ENCODE measurements at places on chromosomes 1 and 21. TPM values are rescaled to one million over a fixed set of nuclear protein-coding genes. Genes with fewer than 3 reads are reported as not detected.

DNA sequence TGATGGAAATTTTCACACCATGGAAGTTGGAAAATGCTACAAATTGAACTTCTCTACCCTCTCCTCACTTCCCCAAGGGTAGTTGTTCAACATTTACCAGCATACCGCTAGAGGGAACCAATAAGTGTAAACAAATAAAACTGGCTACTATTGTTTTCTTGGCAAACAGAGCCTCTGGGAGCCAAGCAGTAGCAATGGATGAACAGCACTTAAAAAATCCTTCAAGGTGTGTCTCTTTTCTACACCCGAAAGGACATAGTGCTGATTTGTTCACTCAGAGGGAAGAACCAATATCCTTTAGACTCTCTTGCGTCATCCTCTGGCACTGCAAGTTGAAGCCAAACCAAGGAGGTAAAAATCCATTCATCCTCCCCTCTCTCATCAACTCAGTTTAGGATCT is 161.5 kb downstream of the TBX15 start:
- DNase-seq: no peak
- no peak overlapping the region for H3K27ac ChIP-seq
- H3K36me3 ChIP-seq: peaks cover 15% of the 10 kb centered on the region
- H3K4me3 ChIP-seq: no peak overlapping the region
- no peaks in the 10 kb centered on the region for H3K27me3 ChIP-seq

GRCh38 chr1:112675728-112676381 is 1.4 kb downstream of the MOV10 start:
- no peak for DNase-seq
- peak overlapping the region; percentile 86 for H3K4me3 ChIP-seq
- H3K36me3 ChIP-seq: peaks cover 20% of the 10 kb centered on the region

DNA sequence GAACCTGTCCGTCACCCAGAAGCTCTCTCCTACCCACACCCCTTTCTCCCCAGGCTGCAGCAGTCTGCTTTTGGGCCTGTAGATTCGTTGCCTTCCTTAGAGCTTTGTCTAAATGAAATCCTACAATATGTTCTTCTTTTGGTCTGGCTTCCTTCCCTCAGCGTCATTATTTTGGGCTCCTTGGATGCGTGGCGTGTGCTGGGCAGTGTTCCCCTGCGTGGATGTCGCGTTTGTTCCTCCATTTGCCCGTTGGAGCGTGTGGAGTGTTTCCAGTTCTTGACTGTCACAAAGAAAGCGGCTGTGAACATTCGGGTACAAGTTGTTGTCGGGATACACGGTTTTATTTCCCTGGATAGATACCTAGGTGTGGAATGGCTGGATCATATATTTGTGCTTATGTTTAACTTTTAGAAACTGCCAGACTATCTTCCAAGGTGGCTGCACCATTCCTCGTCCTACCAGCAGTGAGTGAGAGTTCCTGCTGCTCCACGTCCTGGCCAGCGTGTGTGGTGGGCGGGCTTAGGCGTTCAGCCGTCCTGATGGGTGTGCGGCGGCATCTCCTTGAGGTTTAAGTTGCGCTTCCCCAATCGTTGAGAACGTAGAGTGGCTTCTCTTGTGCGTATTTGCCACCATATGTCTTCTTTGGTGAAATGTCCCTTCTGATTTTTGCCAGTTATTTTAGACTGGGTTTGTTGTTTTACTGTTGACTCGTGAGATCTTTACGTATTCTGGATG is 31.7 kb downstream of the SKI start:
- H3K27me3 ChIP-seq: no peaks in the 10 kb centered on the region
- H3K4me1 ChIP-seq: no peaks in the 10 kb centered on the region
- no peak overlapping the region for H3K4me3 ChIP-seq
- H3K27ac ChIP-seq: no peak overlapping the region
- H3K36me3 ChIP-seq: no peaks in the 10 kb centered on the region
- no peak for DNase-seq

DNA sequence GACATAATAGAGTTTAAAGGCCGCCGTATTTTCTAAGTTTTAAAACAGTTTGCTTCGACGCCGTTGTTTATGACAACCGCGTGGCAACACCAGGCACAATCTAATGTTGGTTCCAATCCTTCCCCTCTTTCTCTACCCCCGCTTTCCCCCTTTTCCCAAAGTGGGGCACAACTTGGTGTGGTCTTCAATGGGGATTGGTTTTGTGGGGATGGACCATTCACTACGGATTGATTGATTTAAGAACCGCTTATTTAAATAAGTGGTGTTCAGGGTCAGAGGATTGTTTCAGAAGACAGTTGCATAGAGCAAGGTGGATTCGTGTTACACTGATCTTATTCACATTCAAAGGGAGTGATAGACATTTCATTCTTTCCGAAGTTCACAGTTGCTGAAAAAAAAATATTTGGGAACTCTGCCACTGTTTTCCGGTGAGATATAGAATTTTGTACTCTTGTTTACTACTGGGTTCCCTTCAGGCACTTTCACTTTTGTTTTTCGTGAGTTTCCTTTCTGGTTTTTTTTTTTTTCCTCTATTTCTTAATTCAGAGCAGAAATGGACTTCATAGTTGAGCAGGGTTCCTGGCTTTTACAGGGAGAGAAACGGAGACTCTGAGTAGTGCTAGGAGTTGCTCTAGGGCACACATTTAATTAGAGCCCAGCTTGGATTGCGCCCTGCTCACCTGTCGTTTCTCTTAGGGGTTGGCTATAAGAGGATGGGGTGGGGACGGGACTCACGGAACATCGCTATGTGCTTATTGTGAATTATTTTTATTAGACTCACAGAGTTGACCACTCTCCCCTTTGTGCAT is 79.6 kb upstream of the AK4 start:
- H3K27me3 ChIP-seq: no peaks in the 10 kb centered on the region
- H3K36me3 ChIP-seq: no peaks in the 10 kb centered on the region
- H3K27ac ChIP-seq: peak overlapping the region; percentile 57
- peaks cover 5% of the 10 kb centered on the region for H3K4me1 ChIP-seq
- H3K4me3 ChIP-seq: peak overlapping the region; percentile 86

- H3K27ac ChIP-seq: no peak overlapping the region
- peaks cover 5% of the 10 kb centered on the region for H3K36me3 ChIP-seq
- peaks cover 5% of the 10 kb centered on the region for H3K4me1 ChIP-seq
- DNase-seq: no peak
- no peak overlapping the region for H3K4me3 ChIP-seq
- H3K27me3 ChIP-seq: no peaks in the 10 kb centered on the region
Measured at GRCh38 chr1:184878002-184878401, 96.3 kb downstream of the NIBAN1 start.

DNA sequence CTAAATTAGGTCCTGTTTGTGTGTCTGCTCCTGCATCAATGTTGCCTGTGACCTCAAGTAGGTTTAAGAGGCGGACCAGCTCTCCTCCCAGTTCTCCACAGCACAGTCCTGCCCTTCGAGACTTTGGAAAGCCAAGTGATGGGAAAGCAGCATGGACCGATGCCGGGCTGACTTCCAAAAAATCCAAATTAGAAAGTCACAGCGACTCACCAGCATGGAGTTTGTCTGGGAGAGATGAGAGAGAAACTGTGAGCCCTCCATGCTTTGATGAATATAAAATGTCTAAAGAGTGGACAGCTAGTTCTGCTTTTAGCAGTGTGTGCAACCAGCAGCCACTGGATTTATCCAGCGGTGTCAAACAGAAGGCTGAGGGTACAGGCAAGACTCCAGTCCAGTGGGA is 79.9 kb downstream of the PRDM2 start:
- no peak overlapping the region for H3K4me3 ChIP-seq
- peaks cover 7% of the 10 kb centered on the region for H3K4me1 ChIP-seq
- peaks cover 47% of the 10 kb centered on the region for H3K36me3 ChIP-seq
- H3K27me3 ChIP-seq: no peaks in the 10 kb centered on the region
- no peak overlapping the region for H3K27ac ChIP-seq

DNA sequence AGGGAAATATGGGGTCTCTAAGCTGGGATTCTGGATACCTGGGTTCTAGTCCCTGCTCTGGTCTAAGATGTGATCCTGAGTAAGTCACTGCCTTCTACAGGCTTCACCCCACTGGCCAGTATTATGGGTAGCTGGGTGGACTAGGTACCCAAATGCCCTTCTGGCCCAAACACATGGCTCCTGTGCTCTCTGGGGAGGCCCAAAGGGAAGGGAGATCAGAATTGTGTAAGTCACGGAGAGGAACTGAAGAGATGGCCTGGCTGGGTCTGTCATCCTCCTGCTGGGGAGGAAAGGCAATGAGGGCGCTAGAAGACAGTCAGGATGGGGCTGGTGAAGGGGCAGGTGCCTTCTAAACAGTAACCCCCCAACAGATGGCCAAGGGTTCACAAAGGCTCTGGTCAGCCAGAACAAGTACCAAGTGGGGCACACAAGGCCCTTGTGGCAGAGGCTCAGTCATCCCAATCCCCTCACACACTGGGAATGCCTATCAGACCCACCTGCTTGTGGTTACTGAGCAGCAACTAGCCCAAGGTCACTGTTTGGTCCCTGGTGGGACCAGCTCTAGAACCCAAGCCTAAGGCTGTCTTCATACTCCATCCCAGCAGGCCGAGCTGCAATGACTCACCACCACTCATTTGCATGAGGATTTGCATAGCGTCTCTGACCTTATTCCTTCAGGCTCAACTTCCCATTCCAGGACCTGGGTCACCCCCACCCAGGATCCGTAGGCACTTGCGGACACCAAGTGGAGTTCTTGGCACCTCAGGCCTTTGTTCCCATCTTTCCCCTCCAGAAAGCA is 9.2 kb downstream of the MEF2D start:
- H3K4me1 ChIP-seq: peaks cover 19% of the 10 kb centered on the region
- H3K27ac ChIP-seq: no peak overlapping the region
- no peaks in the 10 kb centered on the region for H3K27me3 ChIP-seq
- H3K4me3 ChIP-seq: peak overlapping the region; percentile 32

DNA sequence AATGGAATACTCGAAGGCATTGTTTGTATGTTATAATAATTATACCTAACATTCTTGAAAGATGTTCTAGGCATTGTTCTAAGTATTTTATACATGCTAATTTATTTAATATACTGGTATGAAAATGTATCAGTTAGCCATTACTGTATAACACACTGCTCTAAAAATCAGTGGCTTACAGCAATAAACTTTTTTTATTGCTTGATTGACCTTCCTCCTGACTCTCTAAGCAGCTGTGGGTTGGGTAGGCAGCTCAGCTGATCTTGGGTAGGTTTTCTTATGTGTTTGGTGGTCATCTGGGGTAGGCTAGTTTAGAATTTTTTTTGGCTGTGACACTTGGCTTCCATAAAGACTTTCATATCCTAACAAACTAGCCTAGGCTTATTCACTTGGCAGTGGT is 100.2 kb upstream of the SYT6 start:
- H3K4me3 ChIP-seq: no peak overlapping the region
- H3K27me3 ChIP-seq: no peaks in the 10 kb centered on the region
- peaks cover 6% of the 10 kb centered on the region for H3K36me3 ChIP-seq
- DNase-seq: no peak

- H3K4me1 ChIP-seq: peaks cover 13% of the 10 kb centered on the region
- no peaks in the 10 kb centered on the region for H3K36me3 ChIP-seq
- H3K27ac ChIP-seq: no peak overlapping the region
- DNase-seq: peak; percentile 73
- no peaks in the 10 kb centered on the region for H3K27me3 ChIP-seq
Measured at GRCh38 chr1:27592931-27593677, 10.8 kb downstream of the AHDC1 start.

GRCh38 chr21:46666941-46667740 is 31.7 kb downstream of the PRMT2 start:
- peak; percentile 54 for DNase-seq
- no peak overlapping the region for H3K27ac ChIP-seq
- peak overlapping the region; percentile 83 for H3K4me3 ChIP-seq
- peaks cover 2% of the 10 kb centered on the region for H3K4me1 ChIP-seq

DNA sequence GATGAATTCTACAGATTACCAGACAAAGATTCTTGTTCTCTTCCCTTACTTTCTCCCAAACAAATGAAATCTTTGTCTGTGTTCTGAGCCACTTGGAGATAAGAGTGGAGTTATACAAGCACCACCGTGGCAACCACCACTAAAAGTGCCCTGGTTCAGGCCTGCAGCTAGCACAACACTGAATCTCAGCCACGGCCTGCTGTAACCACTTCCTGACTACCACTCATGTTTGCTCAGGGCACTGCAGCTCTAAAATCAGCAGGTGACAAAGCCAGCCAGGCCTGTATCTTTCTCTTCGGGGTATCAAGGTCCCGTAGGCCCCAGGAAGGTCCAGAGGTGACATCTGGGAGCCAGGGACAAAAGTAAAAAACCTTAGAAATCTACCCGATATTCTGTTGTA is 3.2 kb upstream of the OR2T6 start:
- DNase-seq: no peak
- H3K36me3 ChIP-seq: peaks cover 4% of the 10 kb centered on the region
- no peaks in the 10 kb centered on the region for H3K27me3 ChIP-seq
- H3K27ac ChIP-seq: no peak overlapping the region

DNA sequence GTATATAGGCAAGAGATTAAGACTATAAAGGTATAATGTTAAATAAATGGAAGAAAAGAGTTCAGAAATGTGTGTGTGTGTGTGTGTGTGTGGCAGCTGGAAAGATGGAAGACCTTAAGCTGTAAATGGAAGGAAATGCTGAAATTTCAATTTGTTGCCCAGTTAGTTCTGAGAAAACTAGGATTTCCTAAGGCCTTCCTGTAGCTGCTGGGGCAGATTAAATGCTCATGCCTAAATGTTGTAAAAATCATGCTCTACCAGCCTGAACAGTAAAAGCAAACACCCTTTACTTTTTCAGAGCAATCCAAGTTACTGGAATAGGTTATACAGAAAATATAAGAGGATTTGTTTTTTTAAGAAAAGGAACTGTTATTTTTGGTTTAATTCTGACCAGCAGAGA is 8.3 kb downstream of the ADCY10 start:
- no peak overlapping the region for H3K27ac ChIP-seq
- no peak for DNase-seq
- H3K4me3 ChIP-seq: no peak overlapping the region
- no peaks in the 10 kb centered on the region for H3K4me1 ChIP-seq

GRCh38 chr1:71210718-71211117 is 129.9 kb upstream of the ZRANB2 start:
- no peak overlapping the region for H3K27ac ChIP-seq
- H3K27me3 ChIP-seq: no peaks in the 10 kb centered on the region
- H3K36me3 ChIP-seq: no peaks in the 10 kb centered on the region
- no peak overlapping the region for H3K4me3 ChIP-seq

The CHIA gene
- total RNA-seq: not detected

The ZBTB18 gene
- 11.9 TPM for total RNA-seq

The SLC44A3 gene
- total RNA-seq: 4.8 TPM

The CHRNB2 gene
- 1.8 TPM for total RNA-seq

The LRRC38 gene
- 0.72 TPM for total RNA-seq

The LCA5L gene
- total RNA-seq: 0.46 TPM

The B3GALT5 gene
- total RNA-seq: 24.2 TPM

The TIE1 gene
- 1.2 TPM for total RNA-seq

The FAM177B gene
- not detected for total RNA-seq
